ENCODE measurements at places on chromosomes 5 and 9. TPM values are rescaled to one million over a fixed set of nuclear protein-coding genes. Genes with fewer than 3 reads are reported as not detected.

The SH3RF2 gene
- total RNA-seq = not detected

The PCDHB10 gene
- total RNA-seq = not detected

The NXNL2 gene
- total RNA-seq = not detected

The MEF2C gene
- total RNA-seq = 1.3 TPM

The RMND5B gene
- 32.9 TPM for total RNA-seq

DNA sequence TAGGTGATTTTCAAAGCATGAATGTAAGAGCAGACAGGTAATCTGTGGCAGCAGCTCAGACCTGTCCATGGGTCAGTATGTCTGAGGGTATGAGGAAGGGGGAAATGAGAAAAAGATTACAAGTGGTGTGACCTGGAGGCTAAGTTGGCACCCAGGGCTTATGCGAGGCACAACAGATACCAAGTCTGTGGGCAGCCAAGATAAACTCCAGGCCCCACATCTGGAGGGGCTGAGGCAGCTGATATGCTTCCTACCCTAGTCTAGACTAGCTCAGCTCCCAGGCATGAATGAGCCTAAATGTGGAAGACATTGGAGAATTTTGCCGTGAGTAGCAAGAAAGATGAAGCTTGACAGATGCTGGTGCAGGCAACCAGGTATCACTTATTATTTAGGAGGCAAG, 151.7 kb downstream of the PIK3R1 start:
- H3K4me3 ChIP-seq = no peak overlapping the region
- H3K27me3 ChIP-seq = no peaks in the 10 kb centered on the region
- H3K27ac ChIP-seq = no peak overlapping the region
- no peaks in the 10 kb centered on the region for H3K36me3 ChIP-seq
- DNase-seq = no peak

DNA sequence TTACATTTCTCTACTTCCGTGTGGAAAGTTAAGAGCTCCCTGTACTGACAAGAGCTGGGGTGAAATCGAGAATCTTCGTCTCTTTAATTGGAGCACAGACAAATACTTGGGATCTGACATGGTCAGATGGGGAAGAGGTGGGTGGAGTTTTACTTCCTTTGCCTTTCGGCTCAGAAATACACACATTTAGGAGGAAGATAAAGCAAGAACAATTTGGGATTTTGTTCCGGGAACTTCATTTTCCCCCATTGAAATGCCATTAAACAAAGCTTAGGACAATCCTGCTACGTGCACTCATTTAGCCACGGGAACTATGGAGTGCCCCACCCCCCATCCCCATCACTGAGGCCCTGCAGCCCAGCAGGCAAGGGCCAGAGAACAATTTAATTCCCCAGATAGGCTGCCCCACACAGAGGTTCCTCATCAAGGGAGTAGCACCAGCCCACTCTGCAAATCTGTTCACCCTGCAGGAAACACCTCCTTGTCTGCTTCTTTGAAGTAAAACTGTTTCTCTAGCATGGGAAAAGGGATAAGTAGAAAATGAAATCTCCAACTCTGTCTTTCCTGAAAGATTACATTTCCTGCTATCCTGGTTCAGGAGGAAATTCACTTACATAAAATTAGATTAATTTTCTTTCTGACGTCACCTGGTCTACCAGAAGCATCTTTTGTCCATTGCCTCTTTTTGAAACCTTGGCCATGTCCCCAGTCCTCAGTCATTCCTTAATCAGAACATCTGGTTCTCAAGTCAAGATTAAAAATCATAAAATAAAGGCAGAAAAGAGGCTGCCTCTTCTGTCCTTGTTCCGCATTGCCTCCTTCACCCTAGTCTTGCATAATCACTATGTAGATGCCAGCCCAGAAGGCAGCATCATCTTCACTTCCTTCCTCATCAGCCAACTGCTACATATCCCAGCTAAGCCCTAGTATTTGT, 206.4 kb downstream of the ENC1 start:
- DNase-seq = no peak
- H3K27ac ChIP-seq = no peak overlapping the region
- peaks cover 11% of the 10 kb centered on the region for H3K27me3 ChIP-seq
- H3K4me3 ChIP-seq = no peak overlapping the region

DNA sequence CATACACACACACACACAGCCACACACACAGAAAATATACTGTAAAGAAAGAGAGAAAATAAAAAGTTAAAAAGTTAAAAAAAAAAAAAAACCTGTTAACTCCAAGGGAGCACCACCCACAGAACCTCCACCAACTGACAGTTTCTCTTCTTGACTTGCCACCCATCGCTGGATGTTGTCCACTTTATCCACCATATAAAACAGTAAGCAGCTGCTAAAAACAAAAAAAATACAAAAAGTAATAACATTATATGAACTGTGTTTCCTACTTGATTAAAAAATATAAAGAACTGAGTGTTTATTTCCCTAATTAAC, 1.2 kb downstream of the PURA start:
- no peak for DNase-seq
- peaks cover 8% of the 10 kb centered on the region for H3K36me3 ChIP-seq
- H3K4me3 ChIP-seq = peak overlapping the region; percentile 95
- peaks cover 16% of the 10 kb centered on the region for H3K27me3 ChIP-seq

DNA sequence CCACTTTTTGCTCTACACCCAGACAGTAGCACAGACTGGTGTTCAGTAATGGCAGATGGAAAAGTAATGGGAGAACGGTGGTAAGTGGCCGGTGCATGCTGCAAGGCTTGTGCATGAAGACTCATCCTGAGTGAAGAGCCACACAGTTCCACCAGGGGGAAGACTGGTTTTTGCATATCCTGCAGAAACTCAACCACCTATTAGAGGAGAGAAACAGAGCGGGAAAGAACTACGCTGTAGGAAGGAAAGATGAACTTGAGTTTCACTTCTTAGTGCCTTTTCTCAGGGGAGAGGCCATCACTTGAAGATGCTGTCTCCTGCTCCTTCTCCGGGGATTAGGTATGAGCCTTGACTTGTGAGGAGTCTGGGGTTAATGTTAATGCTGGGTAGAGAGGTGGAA, 9.4 kb upstream of the PRSS3 start:
- peaks cover 8% of the 10 kb centered on the region for H3K4me1 ChIP-seq
- H3K36me3 ChIP-seq = no peaks in the 10 kb centered on the region
- H3K27ac ChIP-seq = no peak overlapping the region
- H3K27me3 ChIP-seq = peaks cover 3% of the 10 kb centered on the region
- H3K4me3 ChIP-seq = no peak overlapping the region
- peak; percentile 6 for DNase-seq

DNA sequence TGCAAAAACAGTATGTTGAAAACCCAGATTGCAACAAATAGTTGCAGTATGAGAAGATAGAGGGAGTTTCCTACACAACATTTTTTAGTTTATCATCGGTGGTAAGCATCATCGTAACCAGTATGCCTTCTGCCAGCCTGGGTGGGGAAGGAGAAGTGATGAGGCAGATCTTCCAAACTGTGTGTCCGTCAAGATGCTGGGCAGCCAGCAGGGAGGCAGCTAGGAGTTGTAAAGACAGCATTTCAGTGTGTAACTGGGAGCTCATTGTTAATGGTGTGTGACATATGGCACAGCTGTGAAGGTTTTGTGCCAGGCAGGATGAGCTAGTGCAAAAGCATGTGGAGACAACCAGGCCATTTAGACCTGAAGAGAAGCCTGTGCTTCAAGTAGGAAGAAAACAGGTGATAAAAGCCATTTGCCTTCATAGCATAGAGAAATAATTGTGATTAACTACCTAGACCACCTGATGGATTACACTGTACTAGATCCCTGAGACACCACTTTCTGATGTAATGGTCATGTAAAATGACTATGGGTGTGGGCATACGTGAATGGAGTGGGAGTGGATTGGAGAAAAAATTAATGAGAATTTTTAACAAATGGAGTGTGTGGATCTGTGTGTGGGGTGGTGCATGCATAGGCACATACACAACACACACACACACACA, 347.0 kb upstream of the ADAMTSL1 start:
- peaks cover 2% of the 10 kb centered on the region for H3K27me3 ChIP-seq
- DNase-seq = no peak
- no peak overlapping the region for H3K4me3 ChIP-seq
- no peaks in the 10 kb centered on the region for H3K36me3 ChIP-seq
- H3K27ac ChIP-seq = no peak overlapping the region
- no peaks in the 10 kb centered on the region for H3K4me1 ChIP-seq

DNA sequence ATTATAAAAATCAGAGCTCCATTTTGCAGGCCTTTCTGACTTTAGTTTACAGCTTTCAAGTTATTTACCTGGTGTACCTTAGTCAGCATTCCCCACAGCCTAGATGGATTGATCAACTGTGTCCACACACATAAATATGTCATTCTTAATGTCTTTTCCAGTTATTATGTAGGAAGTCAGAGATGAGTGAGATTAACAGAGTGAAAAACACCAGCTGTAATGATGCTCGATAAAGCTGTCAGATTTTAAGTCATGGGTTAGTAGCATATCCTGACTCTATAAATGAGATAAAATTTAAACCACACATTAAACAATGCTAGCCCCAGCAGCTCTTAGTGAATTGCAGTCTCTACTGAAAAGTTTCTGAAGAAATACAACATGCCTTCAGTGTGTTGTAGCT, 48.9 kb downstream of the NUDT12 start:
- H3K4me3 ChIP-seq = no peak overlapping the region
- H3K4me1 ChIP-seq = no peaks in the 10 kb centered on the region
- no peak overlapping the region for H3K27ac ChIP-seq
- peaks cover 1% of the 10 kb centered on the region for H3K27me3 ChIP-seq
- no peak for DNase-seq

- DNase-seq = no peak
- no peaks in the 10 kb centered on the region for H3K36me3 ChIP-seq
- no peak overlapping the region for H3K27ac ChIP-seq
- no peaks in the 10 kb centered on the region for H3K4me1 ChIP-seq
Observed at GRCh38 chr5:112511920-112512319, 92.8 kb upstream of the EPB41L4A start.

DNA sequence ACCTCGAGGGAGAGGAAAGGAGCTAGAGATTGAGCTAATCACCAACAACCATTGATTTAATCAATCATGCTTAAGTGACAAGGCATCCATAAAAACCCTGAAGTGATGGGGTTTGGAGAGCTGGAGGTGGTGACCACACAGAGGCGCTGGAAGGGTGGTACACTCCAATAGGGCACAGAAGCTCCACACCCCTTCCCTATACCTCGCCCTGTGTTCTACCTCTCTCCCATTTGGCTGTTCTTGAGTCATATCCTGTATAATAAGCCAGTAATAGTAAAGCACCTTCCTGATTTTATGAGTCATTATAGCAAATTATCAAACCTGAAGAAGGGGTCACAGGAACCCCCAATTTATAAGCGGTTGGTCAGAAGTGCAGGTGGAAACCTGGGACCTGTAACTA, 18.3 kb downstream of the ACTL7B start:
- no peak overlapping the region for H3K27ac ChIP-seq
- peaks cover 3% of the 10 kb centered on the region for H3K4me1 ChIP-seq
- H3K4me3 ChIP-seq = no peak overlapping the region
- H3K27me3 ChIP-seq = no peaks in the 10 kb centered on the region

DNA sequence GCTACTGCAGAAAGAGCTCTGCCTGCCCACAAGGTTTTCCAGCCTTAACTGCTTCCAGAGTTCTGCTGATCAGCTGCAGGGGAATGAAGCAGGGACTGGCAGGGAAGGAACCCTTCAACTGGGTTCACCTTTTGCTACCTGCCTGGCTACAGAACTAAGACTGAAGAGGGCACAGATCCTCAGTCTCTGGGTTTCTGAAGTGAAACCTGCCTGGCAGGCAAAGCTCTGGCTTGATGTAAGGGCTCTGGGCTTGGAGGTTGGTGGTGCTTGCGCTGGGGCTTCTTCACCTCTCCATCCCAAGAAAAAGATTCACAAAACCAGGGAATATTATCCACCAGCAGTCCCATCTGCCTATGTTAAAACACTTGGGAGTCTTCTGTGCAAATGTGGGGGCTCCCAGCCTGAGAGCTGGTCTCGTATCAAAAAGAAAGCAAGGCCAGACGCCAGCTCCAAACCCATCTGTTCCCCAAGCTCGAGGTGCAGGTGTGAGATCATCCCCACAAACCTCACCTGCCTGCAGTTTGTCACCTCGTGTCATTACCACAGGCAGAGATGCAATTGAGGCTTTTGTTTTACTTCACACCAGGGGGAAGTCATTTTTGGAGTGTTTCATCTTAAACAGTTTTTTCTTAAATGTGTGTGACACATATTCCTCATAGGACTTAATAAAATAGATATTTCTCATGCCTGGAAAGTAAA, 58.3 kb downstream of the BNC2 start:
- no peaks in the 10 kb centered on the region for H3K27me3 ChIP-seq
- H3K27ac ChIP-seq = no peak overlapping the region
- DNase-seq = no peak

- DNase-seq = no peak
- no peak overlapping the region for H3K4me3 ChIP-seq
- H3K27ac ChIP-seq = no peak overlapping the region
- no peaks in the 10 kb centered on the region for H3K36me3 ChIP-seq
- H3K4me1 ChIP-seq = no peaks in the 10 kb centered on the region
Observed at GRCh38 chr9:69444021-69444420, 119.0 kb downstream of the ENTREP1 start.
